ENCODE measurements at places on chromosomes 2 and 18. TPM values are rescaled to one million over a fixed set of nuclear protein-coding genes. Genes with fewer than 3 reads are reported as not detected.

GRCh38 chr2:136319651-136320050 lies 201.7 kb upstream of the CXCR4 start:
- no peak for DNase-seq

Gene RAD51AP2
- 0.10 TPM for total RNA-seq

Gene ITGA4
- 1.6 TPM for total RNA-seq

Gene TPGS2
- total RNA-seq = 151 TPM
